Heart left ventricle (tissue), 16 donors: ENCODE measurements at places on chromosomes 1 and 21. TPM values are rescaled to one million over a fixed set of nuclear protein-coding genes. Genes with fewer than 3 reads are reported as not detected.

GRCh38 chr1:26280333-26281042 lies 602 bp downstream of the SH3BGRL3 start:
- peaks cover 32% of the 10 kb centered on the region for H3K36me3 ChIP-seq
- no peaks in the 10 kb centered on the region for H3K27me3 ChIP-seq
- DNase-seq = no peak
- peak overlapping the region; percentile 60 for H3K27ac ChIP-seq
- H3K4me3 ChIP-seq = peak overlapping the region; percentile 61

DNA sequence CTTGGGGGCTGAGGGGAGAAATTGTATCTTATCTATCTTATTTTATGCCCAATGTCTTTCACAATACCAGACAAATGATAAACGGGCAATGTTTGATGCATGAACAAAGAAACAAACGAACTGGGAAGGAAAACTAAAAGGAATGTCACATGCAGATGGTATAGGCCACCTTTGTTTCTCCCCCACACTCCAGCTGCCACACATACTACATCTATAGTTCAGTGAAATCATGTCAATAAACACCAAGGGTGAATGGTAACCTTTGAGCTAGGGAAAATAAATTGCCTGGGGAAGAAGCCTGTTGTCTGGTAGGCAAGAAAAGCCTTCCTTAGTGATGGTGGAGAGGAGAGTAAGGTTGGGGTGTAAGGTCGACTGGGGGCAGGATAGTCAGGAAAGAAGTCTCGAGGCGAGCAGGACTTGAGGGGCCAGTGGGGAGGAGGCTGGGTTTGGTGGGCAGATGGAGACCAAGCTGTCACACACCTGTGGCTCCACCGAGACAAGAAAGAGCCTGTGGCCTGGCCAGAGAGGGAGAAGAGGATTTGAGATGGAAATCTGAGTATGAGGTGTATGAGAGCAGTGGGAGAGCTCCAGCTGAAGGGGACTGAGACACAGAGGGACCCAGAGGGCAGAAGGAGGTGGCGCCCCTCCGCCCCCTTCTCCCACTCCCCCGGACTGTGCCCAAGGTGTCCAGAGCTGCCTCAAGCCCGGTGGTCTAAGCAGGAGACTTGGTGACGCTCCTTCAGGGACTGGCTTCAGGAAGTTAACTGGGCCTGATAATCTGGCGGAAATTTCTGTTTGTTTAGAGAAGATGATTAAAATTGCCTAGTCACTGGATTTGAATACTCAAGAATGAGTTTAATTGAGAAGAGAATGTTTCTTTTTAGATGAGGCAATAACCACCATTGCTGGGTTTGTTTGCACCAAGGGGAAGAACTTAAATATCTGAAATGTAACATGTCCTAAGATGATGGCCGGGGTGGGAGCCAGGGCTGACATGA lies 37.3 kb downstream of the ATF3 start:
- H3K27ac ChIP-seq = no peak overlapping the region
- DNase-seq = no peak
- no peak overlapping the region for H3K4me3 ChIP-seq
- no peaks in the 10 kb centered on the region for H3K27me3 ChIP-seq

DNA sequence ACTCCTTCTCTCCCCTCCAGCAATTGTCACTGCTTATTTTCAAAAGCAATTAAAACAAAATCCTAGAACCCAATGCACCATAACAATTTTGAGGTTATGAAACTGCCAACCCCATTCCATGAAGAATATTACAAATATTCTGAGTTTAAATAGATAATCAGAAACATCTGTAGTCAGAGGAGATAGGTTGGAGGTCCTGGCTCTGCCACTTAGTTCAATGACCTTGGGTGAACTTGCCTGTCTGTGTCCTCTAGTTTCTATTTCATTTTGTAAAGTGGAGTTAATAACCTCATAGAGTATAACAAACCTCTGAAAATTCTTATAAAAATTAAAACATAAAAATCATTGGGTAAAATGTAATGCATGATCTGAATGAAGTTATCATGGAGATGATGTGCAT lies 164.6 kb downstream of the KCTD3 start:
- H3K27me3 ChIP-seq = no peaks in the 10 kb centered on the region
- no peaks in the 10 kb centered on the region for H3K36me3 ChIP-seq
- H3K27ac ChIP-seq = no peak overlapping the region
- no peak for DNase-seq

DNA sequence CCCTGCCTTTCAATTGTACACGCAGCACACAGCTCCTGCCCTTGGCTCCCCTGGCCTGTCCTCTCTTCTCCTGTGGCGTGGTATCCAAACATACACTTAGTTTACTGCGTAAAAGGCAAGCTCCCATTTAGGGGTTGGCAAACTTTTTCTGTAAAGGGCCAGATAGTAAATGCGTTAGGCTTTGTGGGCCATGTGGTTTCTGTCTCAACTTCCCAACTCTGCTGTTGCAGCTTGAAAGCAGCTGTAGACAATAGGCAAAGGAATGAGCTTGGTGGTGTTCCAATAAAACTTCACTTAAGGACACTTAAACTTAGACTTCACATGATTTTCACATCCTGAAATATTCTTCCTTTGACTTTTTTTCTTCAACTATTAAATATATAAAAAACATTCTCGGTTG lies 63.3 kb downstream of the RHOU start:
- H3K4me1 ChIP-seq = no peaks in the 10 kb centered on the region
- H3K27ac ChIP-seq = no peak overlapping the region
- DNase-seq = no peak
- no peaks in the 10 kb centered on the region for H3K36me3 ChIP-seq

DNA sequence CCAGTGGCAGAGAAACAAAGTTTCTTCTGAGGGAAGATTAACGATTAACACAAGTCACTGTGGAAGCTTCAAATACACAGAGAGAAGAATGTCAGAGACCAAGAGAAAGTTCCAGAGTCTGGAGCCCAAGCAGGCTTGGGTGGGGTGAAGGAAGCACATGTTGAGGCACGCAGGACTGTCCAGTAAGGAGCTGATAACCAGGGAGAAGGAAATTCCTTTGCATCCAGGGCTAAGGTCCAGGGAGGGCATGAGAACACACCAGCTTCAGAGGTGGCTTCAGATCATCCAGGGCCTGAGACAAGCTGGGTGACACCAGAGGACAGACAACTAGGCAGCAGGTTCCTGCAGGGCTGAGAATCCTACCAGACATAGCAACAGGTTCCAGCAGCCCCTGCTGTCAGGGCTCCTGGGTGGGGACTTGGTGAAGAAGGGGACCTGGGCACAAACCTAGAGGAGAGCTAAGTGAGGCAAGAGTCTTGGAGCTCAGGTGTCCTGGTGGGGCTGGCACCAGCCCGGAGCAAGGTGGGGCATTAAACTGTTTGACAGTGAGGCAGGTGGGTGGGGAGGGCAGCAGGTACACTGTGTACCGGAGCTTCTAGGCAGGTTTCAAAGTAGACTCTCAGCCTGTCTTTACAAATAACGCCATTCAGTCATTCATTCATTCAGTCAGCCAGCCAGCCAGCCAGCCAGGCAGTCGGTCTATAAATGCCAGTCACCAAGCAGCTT lies 2.6 kb upstream of the SPRR1A start:
- no peaks in the 10 kb centered on the region for H3K36me3 ChIP-seq
- no peak overlapping the region for H3K27ac ChIP-seq
- H3K4me3 ChIP-seq = no peak overlapping the region
- H3K4me1 ChIP-seq = no peaks in the 10 kb centered on the region
- H3K27me3 ChIP-seq = no peaks in the 10 kb centered on the region

DNA sequence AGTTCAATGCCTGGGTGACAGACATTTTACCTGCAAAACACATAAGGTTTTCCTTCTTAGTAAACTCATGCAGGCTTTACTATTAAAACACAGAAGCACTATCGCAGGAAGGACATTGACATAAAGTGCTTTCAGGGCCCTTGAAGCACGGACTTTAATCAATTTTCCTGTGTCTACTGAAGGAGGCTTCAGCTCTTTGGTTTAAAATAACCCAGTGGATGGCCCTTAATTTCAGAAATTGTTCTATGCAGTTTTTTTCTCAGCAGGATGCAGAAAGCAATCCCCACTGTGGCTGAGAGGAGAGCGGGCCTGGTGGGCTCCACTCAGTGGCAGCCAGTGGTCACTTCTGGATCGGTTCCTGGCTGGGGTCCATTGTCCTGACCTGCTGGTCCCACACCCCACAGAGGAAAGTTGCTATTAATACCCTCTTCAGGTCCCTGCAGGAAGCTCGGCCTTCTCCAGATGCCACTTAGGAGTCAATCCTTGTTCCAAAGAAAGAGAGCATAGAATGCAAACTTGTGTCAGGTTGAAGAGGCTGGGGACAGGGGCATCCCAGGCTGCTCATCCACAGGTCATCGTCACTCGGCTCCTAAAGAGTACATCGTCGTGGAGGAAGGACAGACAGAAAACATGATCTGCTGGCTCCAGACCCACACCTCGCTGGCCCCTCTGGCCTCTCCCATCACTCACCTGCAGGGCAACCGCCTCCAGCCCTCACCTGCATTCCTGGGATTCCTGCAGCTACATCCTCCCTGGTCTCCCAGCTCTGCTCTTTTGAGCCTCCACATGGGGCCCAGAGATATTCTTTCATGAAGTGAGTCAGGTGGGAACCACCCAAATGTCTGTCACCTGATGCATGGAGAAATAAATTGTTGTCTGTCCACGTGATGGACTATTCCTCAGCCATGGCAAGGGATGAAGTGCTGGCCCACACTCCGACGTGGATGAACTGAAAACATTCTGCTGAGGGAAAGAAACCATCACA lies 153.1 kb downstream of the PSMG1 start:
- peak overlapping the region; percentile 59 for H3K27ac ChIP-seq
- peak; percentile 23 for DNase-seq
- no peak overlapping the region for H3K4me3 ChIP-seq

- H3K36me3 ChIP-seq = no peaks in the 10 kb centered on the region
- H3K27me3 ChIP-seq = no peaks in the 10 kb centered on the region
- H3K27ac ChIP-seq = no peak overlapping the region
- H3K4me1 ChIP-seq = no peaks in the 10 kb centered on the region
Measured at GRCh38 chr21:25855576-25855975, 120.8 kb downstream of the GABPA start.

DNA sequence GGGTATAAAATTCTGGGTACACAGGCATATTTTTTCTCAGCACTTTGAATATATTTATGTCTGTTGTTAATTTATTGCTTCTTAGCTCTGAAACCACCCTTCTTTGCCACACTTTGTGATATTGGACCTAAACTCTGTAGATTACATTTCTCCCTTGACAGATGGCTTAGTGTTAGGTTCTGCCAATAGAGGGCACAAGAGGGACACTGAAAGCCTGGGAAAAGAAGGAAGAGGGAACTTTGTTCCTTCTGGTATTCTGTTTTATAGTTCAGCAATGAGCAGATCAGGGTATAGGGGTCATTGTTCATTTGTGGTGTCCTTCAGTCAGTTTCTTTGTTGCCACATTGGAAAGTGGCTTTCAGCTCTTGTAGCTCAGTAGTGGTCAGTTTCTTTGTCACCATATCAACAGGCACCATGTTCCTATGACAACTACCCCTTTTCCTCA lies 423.5 kb upstream of the PROX1 start:
- no peaks in the 10 kb centered on the region for H3K27me3 ChIP-seq
- H3K4me3 ChIP-seq = no peak overlapping the region
- no peaks in the 10 kb centered on the region for H3K36me3 ChIP-seq
- H3K4me1 ChIP-seq = no peaks in the 10 kb centered on the region
- no peak for DNase-seq
- no peak overlapping the region for H3K27ac ChIP-seq

- H3K36me3 ChIP-seq = peaks cover 45% of the 10 kb centered on the region
- H3K4me1 ChIP-seq = no peaks in the 10 kb centered on the region
- H3K4me3 ChIP-seq = no peak overlapping the region
- H3K27ac ChIP-seq = no peak overlapping the region
- no peak for DNase-seq
- H3K27me3 ChIP-seq = no peaks in the 10 kb centered on the region
Measured at GRCh38 chr1:21680918-21681317, 11.8 kb upstream of the RAP1GAP start.

Gene SYPL2
- 39.7 TPM for total RNA-seq

Gene YARS1
- 36.2 TPM for total RNA-seq

Gene FAM177B
- 0.16 TPM for total RNA-seq

Gene SLC2A5
- total RNA-seq = 1.2 TPM

Gene GSTM2
- total RNA-seq = 41.8 TPM

Gene EFNA4
- total RNA-seq = 2.2 TPM

Gene TMEM269
- total RNA-seq = 0.07 TPM

Gene BNIPL
- 0.41 TPM for total RNA-seq
